H9 (cell line): ENCODE measurements at places on chromosomes 11 and 22.

DNA sequence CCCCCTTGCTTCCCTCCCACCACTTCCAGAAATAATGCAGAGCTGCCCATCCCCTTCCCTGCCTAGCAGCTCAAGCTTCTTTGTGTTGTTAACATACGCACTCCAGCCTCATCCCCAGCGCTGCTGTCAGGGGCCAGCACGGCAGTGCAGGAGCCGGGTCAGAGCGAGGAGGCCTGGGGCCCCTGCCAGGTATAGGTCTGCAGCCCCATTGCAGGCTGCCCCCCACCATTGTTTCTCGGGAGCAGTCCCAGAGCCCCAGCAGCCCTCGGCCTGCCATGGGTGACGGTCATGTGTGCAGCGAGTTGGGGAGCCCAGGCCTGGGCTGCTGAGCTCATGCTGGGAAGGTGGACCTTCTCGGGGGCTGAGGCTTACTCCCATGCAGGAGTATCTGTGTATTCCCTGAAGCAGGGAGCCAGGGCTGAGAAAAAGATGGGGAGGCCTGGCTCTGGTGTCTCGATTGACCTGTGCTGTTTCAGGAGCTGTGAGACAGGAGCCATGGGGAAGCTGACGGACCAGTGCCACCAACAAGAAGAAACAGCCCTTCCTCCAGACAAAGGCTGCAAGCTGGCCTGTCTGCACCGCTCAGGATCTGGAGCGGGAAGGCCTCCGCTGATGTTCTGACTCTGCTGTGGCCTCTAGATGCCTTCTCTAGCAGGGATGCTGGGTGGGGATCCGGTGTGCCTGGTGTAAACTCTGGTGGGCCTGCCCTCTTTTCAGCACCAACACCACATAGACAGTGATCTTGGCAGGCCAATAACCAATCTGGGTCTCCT lies 220.5 kb upstream of the B3GAT1 start:
- no peaks in the 10 kb centered on the region for H3K36me3 ChIP-seq
- no peak overlapping the region for H3K4me3 ChIP-seq
- no peaks in the 10 kb centered on the region for H3K27me3 ChIP-seq
- DNase-seq = no peak

GRCh38 chr11:92297567-92298553 lies 73.2 kb downstream of the FAT3 start:
- H3K36me3 ChIP-seq = no peaks in the 10 kb centered on the region
- no peak overlapping the region for H3K4me3 ChIP-seq
- H3K27ac ChIP-seq = no peak overlapping the region
- no peak for DNase-seq
- peaks cover 9% of the 10 kb centered on the region; the same call in 1 of the 2 replicates for H3K4me1 ChIP-seq
- H3K27me3 ChIP-seq = no peaks in the 10 kb centered on the region

- DNase-seq = no peak
- no peaks in the 10 kb centered on the region for H3K27me3 ChIP-seq
- H3K27ac ChIP-seq = no peak overlapping the region
- H3K36me3 ChIP-seq = no peaks in the 10 kb centered on the region
- peaks cover 5% of the 10 kb centered on the region; the same call in 1 of the 2 replicates for H3K4me1 ChIP-seq
Observed at GRCh38 chr11:86681483-86681756, 9.0 kb upstream of the ME3 start.

DNA sequence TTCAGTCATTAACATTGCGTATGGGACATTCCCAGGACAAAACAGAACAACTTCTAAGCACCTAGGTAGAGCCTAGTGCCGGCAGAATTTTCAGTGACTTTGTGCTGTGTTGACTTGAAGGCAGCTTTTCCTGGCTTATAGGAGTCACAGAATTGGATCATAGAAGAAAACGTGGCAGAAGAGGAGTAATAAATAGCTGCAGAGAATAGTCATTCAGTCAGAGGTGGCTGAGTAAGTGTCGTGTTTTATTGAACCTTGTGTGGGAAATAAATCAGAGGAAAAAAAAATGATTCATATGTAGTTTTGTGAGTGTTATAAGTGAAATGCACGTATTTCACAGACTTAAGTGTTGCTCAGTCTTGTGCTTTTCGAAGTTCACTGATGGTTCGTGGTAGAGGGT lies 2.1 kb downstream of the BARX2 start:
- H3K36me3 ChIP-seq = no peaks in the 10 kb centered on the region
- no peak for DNase-seq
- H3K4me3 ChIP-seq = no peak overlapping the region
- peaks cover 34% of the 10 kb centered on the region for H3K27me3 ChIP-seq
- H3K27ac ChIP-seq = no peak overlapping the region
- no peaks in the 10 kb centered on the region for H3K4me1 ChIP-seq

- H3K4me3 ChIP-seq = no peak overlapping the region; the same call in 1 of the 2 replicates
- H3K4me1 ChIP-seq = no peaks in the 10 kb centered on the region
- no peak overlapping the region for H3K27ac ChIP-seq
- DNase-seq = no peak
- peaks cover 13% of the 10 kb centered on the region; the same call in 1 of the 2 replicates for H3K27me3 ChIP-seq
Observed at GRCh38 chr11:64013141-64013896, 22.4 kb upstream of the FLRT1 start.

DNA sequence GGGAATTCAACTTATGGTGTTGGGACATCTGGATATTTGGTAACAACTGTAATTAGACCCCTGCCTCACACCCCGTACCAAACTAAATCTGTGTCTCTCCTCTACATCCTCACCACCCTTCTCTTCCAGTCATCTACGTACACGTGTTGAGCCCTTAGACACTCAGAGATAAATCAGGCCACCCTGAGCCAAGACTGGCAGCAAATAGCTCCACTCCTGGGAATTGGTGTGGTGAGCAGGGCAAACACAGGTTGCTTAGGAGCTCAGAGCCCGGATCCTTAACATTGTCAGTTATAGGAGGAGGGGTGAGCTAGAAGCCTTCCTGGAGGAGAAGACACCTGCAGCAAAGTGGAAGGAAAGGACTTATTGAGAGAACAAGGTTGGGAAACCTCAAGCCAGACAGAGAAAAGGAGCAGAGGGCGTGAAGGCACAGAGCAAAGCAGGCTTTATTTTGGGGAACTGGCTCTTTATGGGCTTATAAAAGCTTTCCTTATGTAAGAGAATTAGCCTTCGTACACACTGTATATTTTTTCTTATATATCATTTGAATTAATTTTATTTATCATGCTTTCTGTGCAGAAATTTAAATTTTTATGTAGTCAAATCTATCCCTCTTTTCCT lies 36.9 kb upstream of the KLHL35 start:
- no peaks in the 10 kb centered on the region for H3K36me3 ChIP-seq
- no peak for DNase-seq
- H3K4me3 ChIP-seq = no peak overlapping the region
- H3K4me1 ChIP-seq = no peaks in the 10 kb centered on the region
- H3K27me3 ChIP-seq = no peaks in the 10 kb centered on the region

DNA sequence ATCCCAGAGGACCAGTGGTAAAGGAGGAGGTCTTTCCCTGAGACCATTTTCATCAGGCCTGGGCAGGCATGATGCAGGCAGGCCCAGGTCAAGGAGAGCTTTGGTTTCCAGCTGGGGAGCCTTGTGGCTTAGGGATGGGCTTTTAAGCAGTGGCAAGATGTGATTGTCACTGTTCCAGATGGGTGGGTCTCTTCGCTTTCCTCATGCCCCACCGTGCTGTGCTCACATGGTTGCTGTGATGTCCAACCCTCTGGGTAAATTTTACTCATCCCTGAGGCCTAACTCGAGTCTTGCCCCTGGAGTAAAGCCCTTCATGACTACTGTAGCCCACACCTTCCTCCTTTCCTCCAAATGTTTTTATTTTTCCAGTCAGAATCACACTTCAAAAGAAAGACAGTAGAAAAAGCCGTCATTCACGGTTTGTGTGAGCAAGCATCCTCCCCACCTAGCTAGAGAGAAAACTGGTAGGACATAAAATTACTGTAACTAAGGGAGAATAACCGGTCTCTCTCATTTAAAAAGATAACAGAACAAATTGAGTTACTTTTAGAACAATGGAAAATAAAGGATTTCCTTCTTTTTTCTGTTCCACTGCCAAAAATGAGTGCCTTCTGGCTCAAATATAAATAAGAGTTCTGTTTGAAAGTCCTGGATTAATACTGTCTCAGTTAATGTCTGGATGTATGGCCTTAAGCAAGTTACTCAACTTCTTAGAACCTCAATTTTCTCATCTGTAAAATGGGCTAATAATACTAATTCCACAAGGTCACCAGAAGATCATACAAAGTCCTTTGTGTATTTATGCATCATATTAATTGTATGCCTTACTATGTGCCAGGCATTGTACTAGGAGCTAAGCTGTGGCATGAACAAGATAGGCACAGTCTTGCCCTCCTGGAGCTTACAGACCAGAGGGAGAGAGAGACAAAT lies 84.9 kb downstream of the ME3 start:
- H3K4me3 ChIP-seq = no peak overlapping the region
- no peak overlapping the region for H3K27ac ChIP-seq
- DNase-seq = no peak
- H3K4me1 ChIP-seq = peaks cover 2% of the 10 kb centered on the region; the same call in 1 of the 2 replicates
- H3K36me3 ChIP-seq = no peaks in the 10 kb centered on the region

- H3K27me3 ChIP-seq = no peaks in the 10 kb centered on the region
- H3K4me1 ChIP-seq = no peaks in the 10 kb centered on the region
- DNase-seq = no peak
- H3K4me3 ChIP-seq = no peak overlapping the region
- H3K27ac ChIP-seq = no peak overlapping the region
Observed at GRCh38 chr11:129631201-129631600, 184.4 kb upstream of the TMEM45B start.

DNA sequence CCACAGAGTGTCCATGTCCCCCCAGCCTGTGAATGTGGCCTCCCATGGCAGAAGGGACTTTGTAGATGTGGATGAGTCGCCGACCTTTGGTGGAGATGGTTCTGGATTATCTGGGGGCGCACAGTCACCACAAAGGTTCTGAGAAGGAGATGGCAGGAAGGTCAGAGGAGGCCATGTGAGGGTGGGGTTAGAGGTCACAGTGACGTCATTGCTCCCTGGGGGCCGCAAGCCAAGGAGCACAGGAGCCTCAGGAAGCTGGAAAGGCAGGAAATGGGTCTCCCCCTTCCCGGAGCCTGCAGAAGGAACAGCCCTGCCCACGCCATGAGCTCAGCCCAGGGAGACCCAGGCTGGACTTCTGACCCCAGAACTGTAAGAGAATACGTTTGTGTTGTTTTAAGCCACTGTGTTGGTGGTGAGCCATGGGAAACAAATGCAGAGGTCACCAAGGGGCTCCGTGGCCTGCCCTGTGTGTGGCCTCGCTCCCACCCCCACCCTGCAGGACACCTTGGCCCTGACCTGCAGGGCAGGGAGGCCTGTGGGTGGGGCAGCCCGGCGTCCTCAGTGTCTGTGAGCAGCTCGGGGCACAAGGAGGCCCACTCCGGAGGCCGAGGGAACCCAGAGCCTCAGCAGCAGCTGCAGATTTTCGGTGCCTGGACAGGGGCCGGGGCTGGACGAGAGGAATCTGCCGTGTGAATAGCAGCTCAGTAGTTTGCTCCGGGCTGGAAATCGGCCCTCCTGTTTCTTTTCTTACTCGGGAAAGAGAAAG lies 32.1 kb downstream of the GRAMD4 start:
- H3K27ac ChIP-seq = no peak overlapping the region
- H3K27me3 ChIP-seq = no peaks in the 10 kb centered on the region
- no peaks in the 10 kb centered on the region for H3K36me3 ChIP-seq
- no peaks in the 10 kb centered on the region for H3K4me1 ChIP-seq
- no peak for DNase-seq

- H3K27ac ChIP-seq = no peak overlapping the region
- H3K4me3 ChIP-seq = no peak overlapping the region
- H3K27me3 ChIP-seq = no peaks in the 10 kb centered on the region
- DNase-seq = no peak
- no peaks in the 10 kb centered on the region for H3K36me3 ChIP-seq
- no peaks in the 10 kb centered on the region for H3K4me1 ChIP-seq
Observed at GRCh38 chr11:35787013-35787504, 124.5 kb downstream of the TRIM44 start.

- H3K27me3 ChIP-seq = no peaks in the 10 kb centered on the region
- peak; percentile 51 for DNase-seq
- peak overlapping the region; percentile 96; the same call in 2 of the 3 replicates for H3K4me3 ChIP-seq
- no peak overlapping the region for H3K27ac ChIP-seq
- peaks cover 9% of the 10 kb centered on the region for H3K4me1 ChIP-seq
Observed at GRCh38 chr11:75565221-75565814, 3.3 kb downstream of the SERPINH1 start.

DNA sequence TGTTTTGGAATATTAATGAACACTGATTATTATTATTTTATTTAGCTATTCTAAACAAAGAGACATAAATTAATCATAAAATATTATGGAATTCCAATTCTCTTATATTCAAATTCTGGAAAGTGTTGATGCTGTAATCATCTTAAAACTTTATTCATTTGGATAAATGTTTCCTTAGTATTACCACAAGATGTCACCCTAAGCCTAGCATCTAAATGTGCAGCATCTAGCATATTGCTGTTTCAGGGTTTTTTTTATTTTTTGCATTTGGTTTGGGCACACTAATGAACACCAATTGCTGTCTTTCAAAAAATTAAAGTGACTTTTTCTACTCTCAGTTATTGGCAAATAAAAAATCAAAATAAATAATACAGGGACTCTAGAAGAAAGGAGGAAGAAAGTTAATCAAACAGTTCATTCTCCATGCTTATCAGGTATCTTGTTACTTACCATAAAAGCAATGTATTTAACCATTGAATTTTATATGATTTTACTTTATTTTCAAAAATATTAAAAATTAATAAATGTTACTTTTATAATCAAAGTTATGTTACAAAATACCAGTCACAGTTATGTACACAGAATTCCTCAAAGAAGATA lies 31.8 kb downstream of the DLG2 start:
- H3K4me1 ChIP-seq = no peaks in the 10 kb centered on the region
- H3K27ac ChIP-seq = no peak overlapping the region
- no peaks in the 10 kb centered on the region for H3K27me3 ChIP-seq
- DNase-seq = no peak
